CD4-positive, alpha-beta T cell treated with Interleukin-15 for 4 hours (primary cell): ENCODE measurements at places on chromosomes 1 and 21.

DNA sequence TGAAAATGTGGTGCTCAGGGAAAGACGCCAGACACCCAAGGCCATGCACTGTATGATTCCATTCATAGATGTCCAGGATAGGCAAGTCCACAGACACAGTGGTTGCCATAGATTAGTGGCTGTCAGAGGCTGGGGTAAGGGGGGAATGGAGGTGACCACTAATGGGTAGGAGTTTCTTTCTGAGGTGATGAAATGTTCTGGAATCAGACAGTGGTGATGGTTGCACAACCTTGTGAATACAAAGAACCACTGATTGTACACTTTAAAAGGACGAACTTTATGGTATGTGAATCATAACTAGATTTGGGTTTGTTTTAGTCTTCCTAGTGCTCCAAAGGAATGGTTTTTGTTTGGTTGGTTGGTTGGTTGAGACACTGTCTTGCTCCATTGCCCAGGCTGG lies 51.7 kb downstream of the PRAMEF20 start:
- no peak for DNase-seq

- DNase-seq: no peak
These were observed 27.3 kb downstream of the PIGP start for GRCh38 chr21:37045556-37045955.

DNA sequence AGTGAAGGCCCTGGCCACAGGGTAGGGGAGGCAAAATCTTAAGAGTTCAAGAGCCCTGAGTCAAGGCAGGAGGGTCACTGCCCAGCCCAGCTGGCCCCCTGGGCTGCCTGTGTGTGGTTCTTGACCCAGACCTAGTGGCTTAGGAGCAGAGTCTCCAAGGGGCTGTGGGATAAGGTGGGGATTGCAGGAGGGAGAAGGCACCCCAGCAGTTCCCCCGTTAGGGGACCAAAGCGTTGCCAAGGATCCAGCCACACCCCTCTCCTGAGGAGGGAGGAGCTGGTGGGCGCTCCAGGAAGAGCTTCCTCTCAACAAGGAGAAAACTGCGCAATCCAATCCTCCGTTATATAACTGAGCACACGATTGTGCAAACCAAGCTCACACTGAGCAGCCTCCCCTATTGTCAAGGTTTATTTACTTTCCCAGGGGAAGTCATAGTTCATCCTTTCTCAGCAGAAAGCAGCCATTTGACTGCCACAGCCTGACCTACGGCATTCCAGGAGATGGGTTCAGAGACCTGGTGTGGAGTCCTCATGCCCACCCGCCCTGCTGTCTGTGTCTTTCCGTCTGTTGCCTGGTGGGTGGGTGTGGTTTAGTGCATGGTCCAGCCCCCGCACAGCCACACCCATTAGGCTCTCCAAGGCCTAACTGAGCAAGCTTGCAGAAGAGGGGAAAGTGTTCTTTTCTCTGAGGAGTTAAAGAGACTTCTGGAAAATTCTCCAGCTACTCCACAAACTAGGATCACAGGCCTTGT lies 3.5 kb downstream of the EPHX1 start:
- DNase-seq: no peak

DNA sequence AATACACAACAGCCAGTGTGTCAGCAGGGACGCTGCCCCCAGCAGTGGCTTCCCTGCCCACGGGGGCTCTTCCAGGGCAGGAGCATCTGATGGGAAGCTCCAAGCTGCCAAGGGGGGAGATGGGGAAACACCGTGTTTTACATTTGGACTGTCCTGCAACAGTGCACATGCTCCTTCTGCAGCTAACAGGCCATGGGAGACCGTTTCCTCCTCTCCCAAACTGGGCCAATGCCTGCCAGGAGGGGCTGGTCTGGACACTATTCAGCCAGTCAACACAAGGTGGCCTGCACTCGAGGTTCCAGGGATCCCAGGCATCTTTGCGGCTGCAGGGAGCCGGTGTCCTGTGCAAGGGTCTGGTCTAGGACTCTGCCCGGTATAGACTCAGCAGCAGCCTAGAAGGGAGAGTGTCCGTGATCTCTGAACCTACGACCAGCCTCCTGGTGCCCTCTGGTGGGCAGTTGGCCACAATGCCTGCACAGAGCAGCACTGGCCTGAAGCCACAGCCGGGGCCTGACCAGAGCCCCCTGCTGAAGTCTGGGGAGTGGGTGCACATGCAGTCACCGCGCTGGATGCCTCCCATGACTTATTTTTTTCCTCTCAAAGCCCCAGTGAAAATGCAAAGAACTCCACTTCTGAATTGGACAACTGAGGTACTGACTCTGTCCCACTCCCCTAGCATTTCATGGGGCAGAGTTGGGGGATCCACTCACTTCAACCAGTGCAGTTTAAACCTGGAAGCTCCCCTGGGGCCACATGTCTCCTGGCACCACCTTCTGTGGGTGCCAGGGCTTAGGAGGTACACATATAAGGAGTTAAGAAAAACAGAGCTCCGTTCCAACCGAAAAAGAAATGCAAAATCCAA lies 33.3 kb downstream of the RCC2 start:
- DNase-seq: peak; percentile 19

DNA sequence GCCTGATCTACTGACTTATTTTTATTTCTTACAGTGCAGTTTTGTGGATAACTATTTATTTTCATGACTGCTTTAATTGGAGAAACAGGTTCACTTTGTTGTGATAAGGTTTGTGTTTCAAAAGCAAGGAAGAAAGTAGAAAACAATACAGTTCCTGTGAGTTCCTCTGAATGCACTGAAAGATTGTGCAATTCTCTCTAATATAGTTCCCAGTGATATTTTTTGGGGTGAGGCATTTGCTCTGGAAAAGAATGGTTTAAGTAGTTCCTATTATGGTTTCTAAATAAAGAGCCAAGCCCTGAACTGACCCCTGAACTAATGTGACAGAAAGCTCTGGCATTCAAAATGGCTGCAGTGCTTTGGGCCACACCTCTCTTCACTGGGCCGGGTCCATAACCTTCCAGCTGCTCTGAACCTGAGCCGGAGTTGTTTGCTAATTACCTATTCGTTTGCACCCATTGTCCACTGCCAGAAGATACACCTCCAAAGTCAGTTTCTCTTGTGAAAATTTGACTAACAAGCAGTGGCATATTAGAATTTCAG lies 56.6 kb upstream of the VTCN1 start:
- DNase-seq: no peak
